Activated T-helper 1 cell treated with anti-CD3 and anti-CD28 coated beads, Interleukin-2, amount 50 U/mL, for 16 hours (primary cell): ENCODE measurements at places on chromosomes 3 and 15.

DNA sequence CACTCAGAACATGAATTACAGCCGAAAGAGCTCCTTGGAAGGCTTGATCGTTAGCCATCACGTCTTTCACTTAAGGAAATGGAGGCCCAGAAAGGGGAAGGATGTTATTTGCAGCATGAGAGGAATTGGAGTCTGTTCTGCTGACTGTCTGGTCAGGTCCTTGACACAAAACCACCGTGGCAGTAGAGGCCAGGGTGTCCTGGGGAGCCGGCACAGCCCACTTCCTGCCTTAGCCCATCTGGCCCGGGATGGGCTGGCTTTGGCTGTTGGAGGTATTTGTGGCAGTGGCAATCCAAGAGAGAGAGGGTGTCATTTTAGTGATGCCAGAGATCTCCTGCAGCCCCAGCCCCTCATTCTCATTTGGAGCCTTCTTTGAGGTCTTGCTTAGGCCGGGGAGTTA is 37.4 kb downstream of the ST6GAL1 start:
- DNase-seq, result no peak

GRCh38 chr3:132006605-132007204 is 28.1 kb downstream of the CPNE4 start:
- DNase-seq, result no peak

- no peak for DNase-seq
Measured at GRCh38 chr3:54211097-54211496, 88.7 kb downstream of the CACNA2D3 start.

- no peak for DNase-seq
Measured at GRCh38 chr3:150074697-150075416, 104.2 kb upstream of the PFN2 start.

GRCh38 chr3:131553495-131554247 is 50.9 kb upstream of the MRPL3 start:
- no peak for DNase-seq

GRCh38 chr3:128198313-128198712 is 45.0 kb downstream of the EEFSEC start:
- DNase-seq, result no peak

DNA sequence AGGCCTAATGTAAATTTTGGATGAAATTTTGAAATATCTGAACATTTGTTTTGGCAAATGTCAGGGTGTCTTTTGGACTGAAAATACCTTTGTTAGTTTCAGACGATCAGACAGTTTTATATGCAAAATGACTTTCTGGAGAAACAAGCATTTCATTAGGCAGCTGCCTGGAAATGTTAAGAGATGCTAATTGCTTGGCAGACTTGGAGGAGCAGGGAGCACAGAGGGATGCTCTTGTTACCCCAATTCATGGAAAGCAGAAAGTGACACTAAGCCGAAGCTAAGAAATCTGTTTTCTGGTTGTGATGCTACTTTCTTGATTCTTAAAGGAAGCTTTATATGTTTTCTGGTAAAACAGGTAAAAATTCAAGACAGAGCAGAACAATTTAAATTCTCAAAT is 204.3 kb upstream of the GBE1 start:
- DNase-seq, result no peak

DNA sequence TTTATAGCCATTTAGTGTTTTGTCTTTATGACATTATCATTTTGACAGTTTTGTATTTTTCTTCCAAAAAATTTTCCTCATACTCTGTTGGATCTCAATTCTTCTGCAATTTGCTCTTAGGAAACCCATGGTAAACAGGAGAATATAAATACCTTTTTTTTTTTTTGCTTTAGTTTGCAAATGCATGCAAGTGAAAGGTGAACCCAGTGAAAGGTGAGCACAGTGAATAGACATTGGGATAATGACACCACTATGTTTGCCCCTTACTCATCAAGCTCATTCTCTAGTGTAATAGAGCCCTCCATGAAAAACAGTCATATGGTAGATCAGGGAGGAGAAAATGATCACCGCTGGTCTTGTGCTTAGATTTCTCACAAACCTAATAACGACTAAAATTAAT is 59.0 kb upstream of the TRPC1 start:
- no peak for DNase-seq
